ENCODE measurements at places on chromosomes 13 and 19.

DNA sequence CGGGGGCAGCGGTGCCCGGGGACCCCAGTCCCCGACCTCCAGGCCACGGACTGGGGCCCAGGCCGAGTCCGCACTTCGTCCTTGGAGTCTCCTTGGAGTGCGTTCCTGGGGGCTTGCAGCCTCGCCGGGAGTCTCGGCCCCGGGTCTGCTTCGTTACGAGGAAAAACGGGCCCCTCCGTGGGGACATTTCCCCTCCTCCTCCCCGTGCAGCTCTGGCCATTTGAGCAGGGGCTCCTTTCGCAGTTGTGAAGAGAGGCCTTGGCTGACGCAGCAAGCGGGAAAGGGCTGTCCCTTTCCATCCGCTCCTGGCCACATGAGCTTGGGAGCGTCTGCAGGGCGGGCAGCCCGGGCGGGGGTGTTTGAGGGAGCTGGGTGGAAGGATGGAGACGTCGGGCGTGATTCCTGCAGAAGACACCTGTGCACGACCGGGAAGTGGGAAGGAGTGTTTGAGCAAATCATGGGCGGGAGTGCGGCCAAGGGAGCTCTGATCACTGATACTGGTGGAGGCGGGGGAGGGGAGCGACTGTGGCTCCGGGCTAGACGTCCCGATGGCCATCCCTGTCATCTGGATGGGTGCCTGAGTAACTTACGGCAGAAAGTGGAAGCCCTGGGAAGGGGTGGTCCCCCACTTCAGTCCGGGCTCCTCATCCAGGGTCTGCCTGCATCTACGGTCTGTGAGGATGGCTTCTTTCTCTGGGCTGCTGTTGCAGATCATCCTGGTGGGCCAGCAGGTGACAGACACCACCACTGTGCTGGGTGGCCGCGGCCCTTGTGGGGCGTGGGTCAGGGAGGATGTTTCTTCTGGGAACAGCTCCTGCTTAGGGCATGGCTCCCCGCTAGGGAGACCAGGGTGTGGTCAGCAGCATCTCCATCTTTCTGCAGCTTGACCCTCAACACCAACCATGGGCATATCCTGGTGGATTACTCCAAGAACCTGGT is 736 bp downstream of the GPI start:
- no peak for DNase-seq

- no peak for DNase-seq
Measured at GRCh38 chr13:40130871-40131636, 475.6 kb downstream of the COG6 start.

- DNase-seq = peak; percentile 51
Measured at GRCh38 chr19:48842789-48843162, 6.5 kb upstream of the HSD17B14 start.

- no peak for DNase-seq
Measured at GRCh38 chr19:3292958-3293529, 68.6 kb downstream of the CELF5 start.
